ENCODE measurements at places on chromosomes 11 and 22. TPM values are rescaled to one million over a fixed set of nuclear protein-coding genes. Genes with fewer than 3 reads are reported as not detected.

Gene POLDIP3
- total RNA-seq = 22.0 TPM

Gene VWCE
- total RNA-seq = 2.3 TPM

Gene SRRD
- total RNA-seq = 15.2 TPM

Gene LMNTD2
- total RNA-seq = 9.2 TPM

Gene APOL5
- not detected for total RNA-seq

Gene NUP98
- total RNA-seq = 69.0 TPM

Gene LZTR1
- total RNA-seq = 23.2 TPM

Gene OR8D1
- total RNA-seq = not detected

Gene CABP4
- 1.7 TPM for total RNA-seq

Gene PLEKHA7
- 21.9 TPM for total RNA-seq

Gene OR4C45
- not detected for total RNA-seq

Gene OR2AT4
- not detected for total RNA-seq

Gene PGA3
- total RNA-seq = not detected

Gene GLYAT
- 300 TPM for total RNA-seq

Gene IFITM10
- total RNA-seq = 7.9 TPM

Gene TEAD1
- 32.7 TPM for total RNA-seq

Gene PATL1
- total RNA-seq = 15.4 TPM

Gene ADAMTS15
- 1.1 TPM for total RNA-seq

Gene SCUBE2
- total RNA-seq = 1.1 TPM

Gene BIRC3
- total RNA-seq = 30.3 TPM

Gene INSC
- total RNA-seq = not detected

Gene BEST1
- total RNA-seq = 0.68 TPM

Gene KCNA4
- not detected for total RNA-seq

Gene TIGD3
- total RNA-seq = not detected

Gene ANGPTL5
- total RNA-seq = not detected

Gene NOX4
- total RNA-seq = 0.23 TPM

Gene SMIM35
- not detected for total RNA-seq

Gene TSPAN32
- total RNA-seq = 0.74 TPM

Gene SYCE3
- not detected for total RNA-seq

Gene SLC22A25
- 39.0 TPM for total RNA-seq

Gene VSIG2
- total RNA-seq = 1.4 TPM

Gene IRAG1
- 1.5 TPM for total RNA-seq

Gene SEPTIN5
- 1.6 TPM for total RNA-seq

Gene FTH1
- total RNA-seq = 2,352 TPM

Gene TPBGL
- total RNA-seq = not detected

Gene ROM1
- 2.9 TPM for total RNA-seq
